RKO (cell line): ENCODE measurements at places on chromosomes 5 and 9.
A peak's percentile ranks its signal among the peaks of the same experiment; 100 is the strongest.

- DNase-seq: no peak
Observed at GRCh38 chr9:81193362-81194339, 495.7 kb downstream of the TLE1 start.

- no peak for DNase-seq
Observed at GRCh38 chr9:97243606-97244005, 63.9 kb upstream of the CCDC180 start.

- DNase-seq: no peak
Observed at GRCh38 chr9:69145144-69145715, 28.8 kb upstream of the TJP2 start.

GRCh38 chr5:133460172-133460758 lies 152.1 kb downstream of the FSTL4 start:
- peak; percentile 3 for DNase-seq

- DNase-seq: no peak
Observed at GRCh38 chr9:2178034-2178734, 163.0 kb downstream of the SMARCA2 start.

DNA sequence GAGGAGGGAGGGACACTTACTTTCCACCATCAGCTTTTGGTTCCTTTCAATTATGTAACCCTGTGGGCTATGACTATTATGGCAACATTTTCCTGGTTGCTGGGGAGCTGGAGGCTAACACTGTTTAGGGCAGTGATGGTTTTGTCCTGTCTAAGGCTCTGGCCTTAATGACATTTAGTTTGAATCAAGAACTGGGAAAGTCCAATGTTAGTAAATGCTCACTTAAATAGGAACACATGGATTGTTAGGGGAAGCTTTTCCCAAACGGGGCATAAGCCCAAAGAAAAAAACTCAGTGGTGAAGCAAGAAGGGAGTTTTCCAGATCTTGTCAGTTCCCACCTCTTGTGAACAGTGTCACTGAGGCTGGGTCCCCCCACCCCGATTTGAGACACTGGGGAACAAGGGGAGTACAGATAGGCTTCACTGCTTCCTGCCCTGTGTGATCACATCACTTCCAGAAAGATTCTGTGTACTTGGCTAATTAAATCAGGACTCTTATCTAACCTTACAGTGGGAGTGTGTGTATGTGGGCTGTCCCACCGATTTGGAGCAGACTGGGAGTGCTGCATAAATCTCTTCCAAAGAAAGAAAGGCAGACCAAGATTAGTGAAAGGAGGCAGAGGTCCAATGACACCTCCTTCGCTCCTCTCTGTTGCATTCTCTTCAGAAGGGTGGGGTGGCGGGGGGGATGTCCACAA lies 206.4 kb downstream of the PTTG1 start:
- DNase-seq: no peak

DNA sequence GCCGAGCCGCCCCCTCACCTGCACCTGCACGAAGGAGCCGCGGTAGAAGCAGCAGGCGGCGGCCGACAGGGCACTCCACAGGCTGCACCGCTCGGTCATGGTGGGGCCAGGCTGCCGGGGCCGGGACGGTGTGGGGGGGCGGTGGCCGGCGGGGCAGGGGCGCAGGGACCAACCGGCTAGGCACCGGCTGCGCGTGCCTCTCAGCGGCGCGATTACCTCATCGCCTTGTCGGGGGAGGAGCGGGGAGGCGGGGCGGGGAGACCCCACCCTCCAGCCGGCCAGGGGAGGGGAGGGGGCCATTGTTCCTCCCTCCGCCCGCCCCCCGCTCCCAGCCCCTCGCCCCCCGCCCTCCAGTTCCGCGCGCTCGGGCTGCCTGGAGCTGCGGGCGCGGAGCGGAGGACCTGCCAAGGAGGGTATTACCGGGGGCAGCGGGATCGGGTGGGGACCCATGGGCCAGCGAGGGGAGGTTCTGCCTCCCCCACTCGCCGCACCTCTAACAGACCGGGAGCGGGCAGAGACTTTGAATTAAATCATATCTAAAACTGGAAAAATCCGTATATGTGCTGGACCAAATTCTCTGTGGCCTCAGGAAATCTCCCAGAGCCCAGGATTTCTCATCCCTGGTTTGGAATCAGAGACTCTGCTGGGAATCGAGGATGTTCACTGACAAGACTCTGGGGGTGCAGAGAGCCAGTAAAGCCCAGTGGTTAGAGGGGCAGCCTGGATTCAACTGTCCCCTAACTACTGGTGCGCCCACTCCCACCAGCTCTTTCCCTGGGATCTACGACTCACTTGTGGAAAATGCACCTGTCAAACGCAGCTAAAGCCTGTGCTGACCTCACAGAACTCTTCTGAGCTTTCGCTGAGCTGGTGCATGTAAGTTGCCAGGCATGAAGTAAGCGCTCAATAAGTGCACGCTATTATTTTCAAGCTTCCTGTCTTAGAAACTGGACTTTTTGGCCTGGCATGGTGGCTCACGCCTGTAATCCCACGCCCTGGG lies 20.3 kb upstream of the TOR2A start:
- DNase-seq: no peak
